ENCODE measurements at places on chromosomes 6 and 20.

DNA sequence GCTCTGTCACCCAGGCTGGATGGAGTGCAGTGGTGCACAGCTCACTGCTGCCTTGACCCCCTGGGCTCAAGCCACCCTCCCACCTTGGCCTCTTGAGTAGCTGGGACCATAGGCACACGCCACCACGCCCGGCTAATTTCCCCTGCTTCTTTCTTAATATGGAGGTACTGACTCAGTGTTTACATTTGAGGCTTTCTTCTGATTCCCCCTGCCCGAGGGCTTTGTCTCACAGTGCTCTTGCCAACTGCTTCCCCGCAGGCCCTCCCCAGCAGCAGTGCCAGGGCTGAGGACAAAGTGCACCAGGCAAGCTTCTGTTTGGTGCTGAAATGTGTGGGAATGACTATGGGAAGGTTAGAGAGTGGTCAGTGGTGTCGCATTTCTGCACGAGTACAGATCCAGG lies 34.8 kb downstream of the NR2E1 start:
- DNase-seq, result no peak

- DNase-seq, result no peak
These were observed 5.5 kb upstream of the ABCC10 start for GRCh38 chr6:43421831-43422230.

- DNase-seq, result no peak
These were observed 30.6 kb upstream of the APCDD1L start for GRCh38 chr20:58545565-58546415.

- no peak for DNase-seq
These were observed 128.7 kb upstream of the TRAF3IP2 start for GRCh38 chr6:111734068-111735061.

GRCh38 chr20:56628015-56628872 lies 862 bp upstream of the TFAP2C start:
- DNase-seq, result no peak

- no peak for DNase-seq
These were observed 3.9 kb downstream of the HEY2 start for GRCh38 chr6:125753218-125753936.

GRCh38 chr6:35984701-35985100 lies 39.7 kb downstream of the SLC26A8 start:
- no peak for DNase-seq

- no peak for DNase-seq
These were observed 41.3 kb upstream of the SLC22A16 start for GRCh38 chr6:110517601-110518281.
